NCI-H146 (cell line): ENCODE measurements at places on chromosomes 1 and 21.
A peak's percentile ranks its signal among the peaks of the same experiment; 100 is the strongest.

- DNase-seq: no peak
These were observed at the start of gene KRTAP7-1 for GRCh38 chr21:30829659-30830058. KRTAP7-1 (minus strand) TSS chr21:30829759; CDS start chr21:30829698, 61 bp downstream.

GRCh38 chr1:115506518-115506917 lies 135.3 kb upstream of the VANGL1 start:
- peak; percentile 21 for DNase-seq

DNA sequence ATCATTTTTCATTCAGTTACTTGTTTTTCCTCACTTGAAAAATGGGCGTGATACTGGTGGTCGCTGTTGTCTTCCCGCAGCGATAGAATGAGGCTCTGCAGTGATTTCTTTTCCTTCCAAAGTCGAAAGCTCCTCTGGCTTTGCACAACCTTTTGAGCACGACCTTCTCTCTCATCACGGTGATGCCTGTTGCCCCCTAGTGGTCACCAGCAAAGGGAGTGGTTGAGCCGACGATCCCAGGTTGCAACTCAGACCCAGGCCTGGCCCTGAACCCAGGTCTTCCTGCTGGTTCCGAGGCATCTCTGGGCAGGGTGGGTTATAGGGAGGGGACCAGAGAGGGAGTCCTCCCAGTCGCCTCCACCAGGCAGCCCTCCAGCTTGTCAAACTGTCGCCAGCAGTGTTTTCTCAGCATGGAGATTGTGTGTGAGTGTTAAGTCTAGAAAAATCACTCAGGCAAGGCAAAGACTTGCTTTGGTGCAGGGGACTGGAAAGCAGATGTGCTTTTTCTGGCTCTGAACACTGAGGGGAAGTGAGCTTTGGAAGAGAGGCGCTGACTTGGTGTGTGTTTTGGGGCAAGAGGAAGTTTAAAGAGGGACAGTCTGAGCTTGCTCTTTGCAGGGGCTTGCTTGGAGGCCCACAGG lies 285.3 kb downstream of the CAMTA1 start:
- peak; percentile 45 for DNase-seq

GRCh38 chr1:154593390-154593789 lies 14.6 kb downstream of the ADAR start:
- no peak for DNase-seq

DNA sequence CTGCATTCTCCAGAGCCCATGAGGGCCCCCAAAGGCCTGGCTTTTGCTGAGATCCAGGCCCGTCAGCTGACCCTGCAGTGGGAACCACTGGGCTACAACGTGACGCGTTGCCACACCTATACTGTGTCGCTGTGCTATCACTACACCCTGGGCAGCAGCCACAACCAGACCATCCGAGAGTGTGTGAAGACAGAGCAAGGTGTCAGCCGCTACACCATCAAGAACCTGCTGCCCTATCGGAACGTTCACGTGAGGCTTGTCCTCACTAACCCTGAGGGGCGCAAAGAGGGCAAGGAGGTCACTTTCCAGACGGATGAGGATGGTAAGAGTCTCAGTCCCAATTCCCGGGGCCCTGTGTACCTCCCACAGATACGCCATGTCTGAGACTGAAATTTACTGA lies 39.1 kb downstream of the PTPRU start:
- DNase-seq: no peak
